ENCODE measurements at places on chromosomes 1 and 21.

GRCh38 chr1:94898491-94899385, 28.2 kb downstream of the CNN3 start:
- DNase-seq = no peak

- no peak for DNase-seq
These were observed 460.5 kb upstream of the ADGRL2 start for GRCh38 chr1:81340239-81340638.

DNA sequence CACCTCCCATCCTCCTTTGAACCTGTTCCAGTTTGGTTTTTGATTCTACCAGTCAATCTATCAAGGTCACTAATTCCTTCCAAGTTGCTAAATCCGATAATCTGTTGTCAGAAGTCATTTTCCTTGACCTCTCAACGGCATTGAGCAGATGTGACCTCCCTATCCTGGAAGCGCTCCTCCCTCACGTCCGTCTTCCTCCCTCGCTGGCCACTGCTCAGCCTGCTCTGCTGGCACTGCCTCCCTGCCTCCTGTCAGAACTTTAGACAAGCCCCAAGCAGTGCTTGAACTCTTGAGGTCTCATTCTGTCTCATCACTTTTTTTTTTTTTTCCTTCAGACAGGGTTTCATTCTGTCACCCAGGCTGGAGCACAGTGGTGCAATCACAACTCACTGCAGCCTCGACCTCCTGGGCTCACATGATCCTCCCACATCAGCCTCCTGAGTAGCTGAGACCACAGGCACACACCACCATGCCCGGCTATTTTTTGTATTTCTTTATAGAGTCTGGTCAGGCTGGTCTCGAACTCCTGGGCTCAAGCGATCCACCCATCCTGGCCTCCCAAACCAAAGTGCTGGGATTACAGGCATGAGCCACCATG, 4.4 kb upstream of the ACOT7 start:
- no peak for DNase-seq

DNA sequence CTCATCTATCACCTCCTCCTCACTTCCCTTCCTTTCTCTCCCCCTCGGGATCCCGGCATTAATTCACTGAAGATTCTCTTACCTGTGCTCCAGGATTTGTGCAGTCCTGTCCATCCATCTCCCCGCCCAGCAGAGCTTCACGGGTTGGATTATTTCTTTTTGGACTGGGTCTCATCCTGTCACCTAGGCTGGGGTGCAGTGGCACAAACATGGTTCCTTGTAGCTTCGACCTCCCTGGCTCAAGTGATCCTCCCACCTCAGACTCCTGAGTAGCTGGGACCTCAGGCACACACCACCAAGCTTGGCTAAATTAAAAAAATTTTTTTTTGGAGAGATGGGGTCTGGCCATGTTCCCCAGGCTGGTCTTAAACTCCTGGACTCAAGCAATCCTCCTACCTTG, 12.3 kb upstream of the CSF3R start:
- DNase-seq = no peak

- DNase-seq = no peak
These were observed 33.5 kb downstream of the NEK2 start for GRCh38 chr1:211641942-211642341.

- no peak for DNase-seq
These were observed 18.4 kb upstream of the ZNF124 start for GRCh38 chr1:247189981-247190798.

All from CD4-positive, alpha-beta T cell treated with Interferon gamma for 1 hour (primary cell).